ENCODE measurements at places on chromosomes 6 and 20.

DNA sequence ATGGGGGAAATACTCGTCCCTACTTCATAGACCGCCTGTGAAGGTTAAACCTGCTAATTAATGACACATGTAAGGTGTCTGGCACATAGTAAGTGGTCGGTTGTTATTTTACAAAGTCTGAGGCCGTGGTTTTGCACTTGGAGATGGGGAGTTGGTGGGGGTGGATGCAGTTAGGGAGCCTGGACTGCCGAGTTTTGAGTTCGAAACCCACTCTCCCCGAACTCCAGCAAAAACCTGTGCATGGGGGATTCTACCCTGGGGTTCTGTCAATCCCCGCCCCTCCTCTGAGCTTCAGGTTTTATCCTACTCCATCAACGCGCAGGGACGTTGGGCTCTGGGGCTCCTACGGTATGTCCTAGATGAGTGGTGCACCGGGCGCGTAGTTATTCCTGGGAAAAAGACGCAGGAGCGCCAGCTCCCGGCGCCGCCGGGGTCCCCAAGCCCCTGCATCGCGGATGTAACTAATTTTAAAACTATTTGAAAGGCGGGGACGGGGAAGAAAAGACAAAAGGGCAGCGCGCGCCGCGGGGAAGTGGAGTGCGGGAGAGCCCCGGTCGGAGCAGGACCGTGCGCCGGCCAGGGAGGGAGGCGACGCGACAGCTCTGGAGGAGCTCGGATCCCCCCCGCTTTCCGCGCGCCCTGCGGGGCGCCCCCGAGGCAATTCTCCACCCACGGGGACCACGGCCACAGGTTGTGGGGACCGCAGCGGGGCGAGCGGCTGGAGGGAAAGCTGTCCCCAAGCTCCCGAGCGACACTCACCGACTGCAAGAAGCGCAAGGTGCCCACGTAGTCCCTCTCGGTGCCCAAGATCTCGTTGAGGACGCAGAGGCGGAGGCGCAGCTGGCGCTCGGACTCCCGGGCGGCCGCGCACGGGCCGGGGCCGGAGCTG lies 672 bp downstream of the PREX1 start:
- no peak for DNase-seq

DNA sequence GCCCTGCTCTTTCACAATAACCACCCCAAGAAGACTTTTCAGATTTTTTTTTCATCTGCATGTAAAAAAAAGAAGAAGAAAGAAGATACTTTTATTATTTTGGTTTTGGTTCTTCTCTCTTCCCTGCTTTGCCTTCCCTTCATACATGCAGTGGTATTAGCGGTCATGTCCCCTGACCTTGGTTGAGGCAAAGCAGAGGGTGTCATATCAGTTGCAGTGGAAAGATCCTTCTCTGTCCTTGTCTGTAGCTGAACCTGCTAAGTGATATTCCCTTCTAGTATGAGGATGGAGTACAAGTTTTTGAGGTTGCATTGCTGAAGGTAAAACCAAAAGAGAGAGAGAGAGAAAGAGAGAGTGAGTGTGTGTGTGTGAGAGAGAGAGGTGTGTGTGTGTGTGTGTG lies 345.7 kb downstream of the UTRN start:
- DNase-seq: no peak

DNA sequence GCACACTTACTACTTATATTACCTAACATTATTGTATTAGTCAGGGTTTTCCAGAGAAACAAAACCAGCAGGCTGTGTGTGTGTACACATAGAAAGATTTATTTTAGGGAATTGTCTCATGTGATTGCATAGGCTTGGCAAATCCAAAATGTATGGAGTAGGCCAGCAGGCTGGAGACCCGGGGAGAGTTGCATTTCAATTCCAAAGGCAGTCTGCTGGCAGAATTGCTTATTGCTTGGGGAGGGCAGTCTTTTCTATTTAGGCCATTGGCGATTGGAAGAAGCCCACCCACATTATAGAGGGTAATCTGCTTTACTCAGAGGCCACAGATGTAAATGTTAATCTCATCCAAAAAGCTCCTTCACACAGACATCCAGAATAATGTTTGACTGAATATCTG lies 157.0 kb downstream of the ADGRG6 start:
- no peak for DNase-seq

DNA sequence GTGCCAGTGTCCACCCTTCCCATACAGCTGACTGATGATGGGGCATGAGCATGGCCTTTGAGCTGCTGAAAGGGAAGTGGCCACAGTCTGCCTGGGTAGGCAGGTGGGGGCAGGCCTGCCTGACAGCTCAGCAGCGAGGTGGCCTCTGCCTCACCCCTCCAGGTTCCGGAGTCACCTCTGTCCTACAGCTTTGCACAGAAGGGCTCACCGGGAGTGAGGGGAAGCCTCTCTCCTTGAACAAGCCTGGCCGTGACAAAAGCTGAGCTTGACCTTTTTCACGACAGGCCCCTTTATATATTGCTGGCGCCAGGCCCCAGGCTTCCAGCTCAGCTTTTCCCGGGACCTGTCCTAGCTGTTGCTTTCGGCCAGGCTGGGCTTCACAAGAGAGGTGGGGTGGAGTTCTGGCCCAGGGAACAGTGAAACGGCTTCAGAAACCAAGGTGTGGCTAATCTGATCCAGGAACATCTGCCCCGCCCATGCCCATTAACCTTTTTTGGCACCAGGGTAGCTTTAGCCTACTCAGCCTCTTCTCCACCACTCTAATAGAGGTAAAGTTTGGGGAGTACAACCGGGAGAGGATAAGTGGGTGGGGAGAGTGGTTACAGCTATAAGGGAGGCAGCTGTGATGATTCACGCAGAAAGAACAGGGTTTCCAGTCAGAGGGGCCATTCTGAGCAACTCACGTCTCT lies 42.9 kb downstream of the C6orf132 start:
- DNase-seq: peak; percentile 45

DNA sequence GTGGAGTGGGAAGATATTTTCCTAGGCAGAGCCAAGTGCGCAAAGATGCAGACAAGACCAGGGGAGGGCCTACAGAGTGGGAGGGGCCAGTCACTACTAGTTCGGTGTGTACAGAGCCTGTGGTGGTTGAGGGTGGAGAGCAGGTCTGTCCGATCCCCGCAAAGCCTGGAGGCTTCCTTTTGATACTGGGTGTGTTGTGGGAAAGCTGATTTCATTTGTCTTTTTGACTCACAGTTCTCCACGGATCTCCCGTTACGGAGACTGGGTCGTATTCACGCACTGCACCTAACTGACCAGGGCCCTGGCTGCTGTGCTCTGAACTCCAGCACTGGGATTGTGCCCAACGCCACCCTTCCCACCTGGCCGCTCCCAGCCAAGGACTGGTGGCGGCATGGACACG lies 1.4 kb upstream of the TIAM2 start:
- no peak for DNase-seq

DNA sequence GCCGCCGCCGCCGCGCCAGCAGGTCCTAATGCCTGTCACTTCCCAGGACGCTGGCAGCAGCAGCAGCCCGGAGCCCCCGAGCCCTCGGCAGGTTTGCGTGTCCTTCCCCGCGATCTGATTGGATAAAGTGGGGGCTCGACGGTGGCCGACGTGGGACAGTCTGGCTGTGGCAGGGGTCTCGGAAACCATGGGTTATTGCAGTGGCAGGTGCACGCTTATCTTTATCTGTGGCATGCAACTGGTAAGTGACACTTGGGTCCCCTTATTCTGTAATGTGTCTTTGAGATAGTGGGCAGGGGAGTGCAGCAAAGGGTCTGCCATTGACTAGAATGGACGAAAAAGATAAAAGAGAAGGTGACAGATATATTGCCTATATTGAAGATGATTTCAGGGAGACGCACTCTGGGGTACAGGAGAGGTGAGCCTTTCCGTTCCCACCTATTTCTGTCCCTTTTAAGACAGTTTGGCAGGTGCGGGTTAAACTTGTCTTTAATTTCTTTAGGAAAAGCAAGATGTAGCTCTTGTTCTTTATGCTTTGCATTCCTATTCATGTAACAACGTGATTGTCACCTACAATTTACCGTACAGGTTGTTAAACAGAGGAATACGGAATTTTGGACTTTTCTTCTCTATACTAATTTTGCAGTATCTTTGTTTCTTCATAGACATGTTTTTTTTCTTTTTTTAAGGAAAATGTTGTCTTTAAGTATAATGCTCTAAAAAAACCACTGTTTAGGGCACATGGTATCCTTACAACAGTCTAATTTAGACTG lies 535 bp downstream of the NKAIN2 start:
- no peak for DNase-seq

DNA sequence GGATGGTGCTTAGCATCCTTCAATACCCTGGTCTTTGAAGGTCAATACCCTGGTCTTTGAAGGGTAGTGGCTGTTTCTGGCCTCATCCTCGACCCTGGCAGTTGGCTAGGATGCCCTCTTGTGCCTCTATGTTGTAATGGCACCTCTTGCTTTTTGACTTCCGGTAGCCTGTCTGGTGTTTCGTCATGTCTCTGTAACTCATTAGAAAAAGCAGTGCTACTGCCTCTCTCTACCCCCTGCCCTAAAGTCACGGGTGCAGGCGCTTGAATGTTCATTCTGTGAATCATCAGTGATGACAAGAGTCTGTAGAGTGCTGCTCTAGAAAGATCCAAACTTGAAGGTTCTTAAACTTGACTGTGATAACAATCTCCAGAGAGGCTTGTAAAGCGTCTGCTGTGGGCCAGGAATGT lies 28.3 kb downstream of the RSPO4 start:
- no peak for DNase-seq

DNA sequence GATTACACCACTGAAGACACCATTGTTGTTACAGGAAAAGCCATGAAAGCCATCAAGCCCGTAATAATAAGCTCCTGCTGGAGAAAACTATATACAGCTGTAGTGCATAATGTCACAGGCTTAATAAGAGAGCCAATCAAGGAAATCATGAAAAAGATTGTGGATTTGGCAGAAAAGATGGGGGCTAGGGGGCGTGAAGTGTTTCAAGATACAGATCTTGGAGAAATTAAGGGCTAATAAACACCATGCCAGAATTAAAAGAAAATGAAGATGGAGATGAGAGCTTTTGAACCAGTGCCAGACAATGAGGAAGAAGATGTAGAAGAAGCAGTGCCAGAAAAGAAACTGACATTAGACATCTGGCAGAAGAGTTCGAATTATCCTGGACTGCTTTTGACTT lies 43.2 kb upstream of the DTNBP1 start:
- no peak for DNase-seq

- DNase-seq: no peak
Observed at GRCh38 chr6:118530942-118531341, 17.2 kb upstream of the PLN start.

DNA sequence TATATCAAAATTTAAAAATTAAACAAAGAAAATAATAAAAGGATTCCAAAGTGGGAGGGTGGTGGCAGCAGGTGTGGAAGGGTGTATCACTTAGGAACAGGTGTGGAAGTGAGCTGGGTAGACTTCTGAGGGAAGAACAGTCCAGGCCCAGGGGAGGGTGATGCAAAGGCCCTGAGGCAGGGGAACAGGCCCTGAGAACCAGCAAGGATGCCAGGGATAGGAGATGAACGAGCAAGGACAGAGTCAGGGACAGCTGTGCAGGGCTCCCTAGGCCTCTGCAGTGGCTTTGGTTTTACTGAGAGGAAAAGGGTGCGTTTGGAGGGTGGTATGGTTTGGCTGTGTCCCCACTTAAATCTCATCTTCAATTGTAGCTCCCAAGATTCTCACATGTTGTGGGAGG lies 9.4 kb upstream of the RAET1E start:
- DNase-seq: no peak

DNA sequence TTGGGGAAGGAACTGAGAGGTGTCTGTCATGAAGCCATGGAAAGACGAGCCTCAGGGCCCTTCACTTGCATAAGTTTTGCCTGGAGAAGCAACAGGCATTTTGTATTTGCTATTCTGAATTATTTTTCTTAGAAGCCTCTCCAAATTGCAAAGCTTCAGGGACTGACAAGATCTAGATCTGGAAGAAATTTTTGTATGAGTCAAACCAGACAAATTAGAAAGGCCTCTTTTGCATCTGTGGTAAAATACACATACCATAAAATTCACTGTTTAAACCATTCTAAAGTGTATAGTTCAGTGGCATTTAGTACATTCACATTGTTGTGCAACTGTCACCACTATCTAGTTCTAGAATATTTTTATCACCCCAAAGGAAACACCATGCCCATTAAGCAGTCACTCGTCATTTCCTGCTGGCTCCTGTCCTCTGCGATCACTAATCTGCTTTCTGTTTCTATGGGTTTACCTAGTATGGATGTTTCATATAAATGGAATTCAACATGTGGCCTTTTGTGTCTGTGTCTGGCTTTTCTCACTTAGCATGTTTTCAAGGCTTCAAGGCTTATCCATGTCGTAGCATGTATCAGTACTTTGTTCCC lies 269.1 kb downstream of the PHF3 start:
- DNase-seq: no peak

DNA sequence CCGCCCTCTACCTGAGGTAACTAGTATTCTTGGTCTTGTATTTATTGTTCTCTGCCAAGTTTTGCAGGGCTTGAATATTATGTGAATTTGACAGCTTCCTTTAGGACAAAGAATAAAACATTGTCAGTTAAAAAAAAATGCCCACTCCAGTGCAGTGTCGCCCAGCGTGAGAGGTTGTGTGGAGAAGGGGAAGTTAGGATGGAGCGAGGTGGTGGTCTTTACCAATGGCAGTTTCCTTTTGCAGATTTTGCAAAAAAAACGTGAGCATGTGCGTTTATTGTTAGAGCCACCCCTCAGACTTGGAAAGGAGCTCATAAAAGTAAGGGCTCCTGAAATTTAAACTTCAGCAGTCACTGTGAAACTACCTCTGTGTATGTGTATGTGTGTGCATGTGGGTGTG lies 28.3 kb downstream of the UST start:
- no peak for DNase-seq

DNA sequence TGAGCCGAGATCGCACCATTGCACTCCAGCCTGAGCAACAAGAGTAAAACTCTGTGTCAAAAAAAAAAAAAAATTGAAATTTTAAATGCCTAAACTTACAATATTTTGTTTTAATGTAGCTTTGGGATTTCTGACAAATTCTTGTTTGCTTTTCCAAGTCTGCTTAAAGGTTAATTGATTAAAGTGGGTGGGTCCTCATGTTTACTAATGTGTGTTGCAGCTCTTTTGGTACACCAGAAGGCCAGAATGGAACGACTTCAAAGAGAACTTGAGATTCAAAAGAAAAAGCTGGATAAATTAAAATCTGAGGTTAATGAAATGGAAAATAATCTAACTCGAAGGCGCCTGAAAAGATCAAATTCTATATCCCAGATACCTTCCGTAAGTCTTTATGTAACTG lies 2.7 kb upstream of the SUMO4 start:
- DNase-seq: no peak

DNA sequence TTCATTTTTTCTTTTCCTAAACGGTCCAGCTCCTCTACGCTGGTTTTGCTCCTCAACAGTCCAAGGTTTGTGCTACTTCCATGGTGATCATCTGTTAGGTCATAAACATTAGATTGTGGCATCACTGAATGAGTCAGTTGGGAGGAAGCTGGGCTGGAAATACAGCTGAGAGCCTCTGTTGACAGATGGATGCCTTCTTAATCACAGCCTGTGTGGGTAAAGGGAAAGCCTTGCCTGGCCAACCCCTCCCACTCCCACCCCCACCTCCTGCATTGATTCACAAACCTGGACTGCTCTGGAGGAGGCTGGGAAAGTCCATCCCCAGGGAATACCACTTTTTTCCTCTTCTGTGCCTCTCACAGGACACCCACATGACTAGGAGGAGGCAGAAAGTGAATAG lies 180.6 kb upstream of the CCN2 start:
- DNase-seq: no peak
